ENCODE measurements at places on chromosomes 6 and 20.

DNA sequence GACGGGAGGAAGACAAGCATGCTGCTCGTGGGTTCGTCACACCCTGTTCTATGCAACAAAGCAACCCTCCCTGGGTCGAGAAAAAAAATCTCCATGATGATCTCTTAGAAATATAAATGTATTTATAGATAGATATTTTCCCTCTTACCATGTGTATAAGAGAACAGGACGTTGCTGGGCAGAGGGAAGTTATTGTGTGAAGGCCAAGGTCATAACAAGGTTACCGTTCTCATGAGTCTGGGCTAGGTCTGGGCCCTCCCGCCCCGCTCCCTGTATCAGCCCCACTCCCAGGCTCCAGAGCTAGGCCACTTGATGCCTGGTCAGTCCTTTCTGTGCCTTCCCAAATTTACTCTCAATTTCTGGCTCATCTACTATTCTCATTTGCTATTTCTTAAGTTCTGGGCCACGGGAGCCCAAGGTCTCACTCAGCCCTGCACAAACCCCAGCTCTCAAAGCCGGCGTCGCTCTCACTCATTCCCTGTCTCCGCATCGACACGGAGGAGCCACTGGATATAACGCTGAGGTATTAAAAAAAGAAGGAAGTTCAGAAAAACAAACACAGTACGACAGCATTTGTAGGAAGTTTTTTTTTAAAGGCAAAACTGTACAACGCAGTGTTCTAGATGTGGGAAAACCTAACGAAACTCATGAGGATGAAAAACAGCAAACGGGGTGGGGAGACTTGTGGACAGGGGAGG lies 96.8 kb downstream of the PSMG4 start:
- no peak for DNase-seq

DNA sequence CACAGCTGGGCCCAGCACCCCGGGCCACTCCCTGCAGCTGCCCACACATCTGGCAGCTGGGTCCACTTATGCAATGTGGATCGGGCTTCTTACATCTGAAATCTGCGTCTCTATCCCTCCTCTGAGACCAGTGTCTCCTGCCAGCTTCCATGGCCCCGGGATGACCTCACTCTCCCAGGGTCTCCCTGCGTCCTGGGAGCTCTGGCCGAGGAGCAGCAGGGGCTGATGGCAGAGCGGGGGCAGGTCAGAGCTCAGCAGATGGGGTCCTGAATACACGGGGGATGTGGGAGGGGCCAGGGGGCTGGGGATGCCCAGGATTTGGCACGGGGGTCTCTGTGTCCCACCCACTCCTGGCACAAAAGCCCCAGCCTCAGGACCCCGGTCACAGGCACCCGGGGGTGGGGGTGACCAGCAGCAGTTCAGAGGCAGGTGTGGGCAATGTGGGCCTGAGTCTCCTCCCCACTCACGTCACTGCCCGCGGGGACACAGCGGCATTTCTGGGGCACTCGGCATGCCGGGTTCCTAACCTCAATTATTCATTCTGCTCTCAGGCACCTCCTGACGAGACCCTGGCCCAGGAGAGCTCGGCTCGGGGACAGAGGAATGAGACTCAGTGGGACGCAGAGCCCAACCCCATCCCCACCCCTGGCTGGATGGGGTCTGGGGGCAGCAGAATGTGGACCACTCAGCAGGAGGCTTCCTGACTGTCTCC lies 16.4 kb downstream of the CHRNA4 start:
- no peak for DNase-seq

DNA sequence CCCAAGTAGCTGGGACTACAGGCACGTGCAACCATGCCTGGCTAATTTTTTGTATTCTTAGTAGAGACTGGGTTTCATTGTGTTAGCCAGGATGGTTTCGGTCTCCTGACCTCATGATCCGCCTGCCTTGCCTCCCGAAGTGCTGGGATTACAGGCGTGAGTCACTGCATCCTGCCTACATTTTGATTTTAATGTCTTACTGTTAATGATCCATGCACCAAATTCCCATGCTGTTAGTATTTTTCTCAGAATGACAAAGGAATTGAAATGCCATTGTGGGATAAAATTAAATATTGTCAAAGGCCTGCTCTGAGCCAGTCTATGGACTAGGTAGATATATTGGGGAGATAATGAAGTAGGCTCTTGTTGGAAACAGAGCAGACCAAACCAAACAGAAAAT lies 28.2 kb downstream of the CBFA2T2 start:
- DNase-seq: no peak

GRCh38 chr6:167941822-167942221 lies 55.6 kb upstream of the KIF25 start:
- no peak for DNase-seq

- DNase-seq: no peak
Observed at GRCh38 chr6:147879031-147879580, 370.6 kb downstream of the SAMD5 start.

DNA sequence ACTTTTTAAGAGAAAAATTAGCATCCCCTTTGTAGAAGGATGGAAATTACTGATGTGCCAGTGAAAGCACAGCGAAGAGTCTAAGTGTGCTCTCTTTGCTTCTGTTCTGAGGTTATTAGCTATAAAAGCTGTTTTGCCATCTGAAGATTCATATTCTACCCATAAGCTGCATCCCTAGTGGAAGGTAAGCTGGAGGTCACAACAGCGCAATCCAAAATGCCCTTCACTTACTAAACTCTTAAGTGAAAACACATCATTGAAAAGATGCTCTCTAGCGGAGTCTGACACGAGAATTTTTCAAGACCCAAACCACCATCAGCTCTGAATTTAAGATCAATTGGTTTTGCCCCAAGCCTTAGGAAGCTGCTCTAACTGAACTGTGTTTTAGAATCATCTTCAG lies 113.5 kb downstream of the ZMYND8 start:
- no peak for DNase-seq

DNA sequence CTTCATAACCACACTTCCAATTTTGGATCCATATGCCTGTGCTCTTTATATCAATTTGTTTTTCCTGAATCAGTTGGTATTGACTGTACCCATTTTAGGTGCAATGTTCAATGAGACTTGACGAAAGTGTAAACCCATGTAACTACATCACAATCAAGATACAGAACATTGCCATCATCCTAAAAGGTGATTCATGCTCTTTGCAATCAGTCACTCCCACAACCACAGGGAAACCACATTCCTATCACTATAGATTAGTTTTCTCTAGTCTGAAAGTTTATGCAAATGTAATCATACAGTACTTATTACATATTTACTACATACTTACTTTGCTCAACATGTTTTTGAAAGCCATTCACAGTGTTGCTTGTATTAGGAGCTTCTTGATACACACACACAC lies 167.4 kb downstream of the ADGRG6 start:
- DNase-seq: no peak

GRCh38 chr6:73062837-73063236 lies 162.5 kb downstream of the KHDC1L start:
- DNase-seq: no peak

- DNase-seq: no peak
Observed at GRCh38 chr20:39839399-39840119, 849.5 kb downstream of the MAFB start.

- DNase-seq: no peak
Observed at GRCh38 chr6:121897337-121897760, 461.9 kb downstream of the GJA1 start.

DNA sequence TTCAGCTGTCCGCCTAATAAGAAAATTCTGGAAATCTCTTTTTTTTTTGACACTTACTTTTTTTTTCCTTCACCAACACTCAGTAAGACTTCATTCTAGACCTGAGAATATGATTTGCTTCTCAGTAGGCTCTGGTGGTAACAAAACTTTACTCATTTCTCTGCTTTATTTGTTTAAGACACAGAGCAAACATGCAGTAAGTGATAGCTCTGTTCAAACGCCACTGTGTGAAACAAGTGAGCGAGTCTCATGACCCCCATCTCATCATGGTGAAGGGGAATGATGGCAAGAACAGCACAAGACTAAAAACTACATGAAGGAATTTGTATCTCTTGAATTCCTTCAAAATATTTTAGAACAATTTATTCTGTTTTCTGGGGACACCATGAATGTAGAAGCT lies 541.6 kb upstream of the POU3F2 start:
- DNase-seq: no peak

- no peak for DNase-seq
Observed at GRCh38 chr6:12101653-12102312, 89.7 kb downstream of the HIVEP1 start.

GRCh38 chr20:47225458-47225857 lies 131.0 kb downstream of the ZMYND8 start:
- no peak for DNase-seq

- DNase-seq: no peak
Observed at GRCh38 chr6:168583821-168584220, 142.8 kb downstream of the SMOC2 start.

GRCh38 chr20:38222231-38222922 lies 38.2 kb downstream of the KIAA1755 start:
- DNase-seq: peak; percentile 85

- DNase-seq: no peak
Observed at GRCh38 chr6:113414511-113414910, 442.6 kb upstream of the MARCKS start.

All from ecto neural progenitor cell (in vitro differentiated cells).